ENCODE measurements at places on chromosomes 6 and 20.

DNA sequence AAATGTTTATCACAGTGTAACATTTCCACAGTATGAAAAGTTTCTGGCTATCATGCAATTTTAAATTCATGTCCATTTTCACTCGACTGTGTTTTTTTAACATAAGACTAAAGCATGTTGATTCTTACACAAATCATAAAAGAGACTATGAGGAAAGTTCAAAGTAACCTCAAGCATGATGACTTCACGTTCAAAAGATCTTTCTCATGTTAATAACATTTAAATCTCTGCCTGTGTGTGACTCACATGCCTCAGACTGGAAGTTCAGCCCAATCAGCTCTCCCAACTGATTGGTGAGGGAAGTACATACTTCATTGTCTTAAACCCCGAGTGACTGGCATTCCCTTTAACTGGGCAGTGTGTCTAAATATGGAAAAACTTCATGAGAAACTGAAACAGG lies 37.4 kb downstream of the ATXN1 start:
- DNase-seq: no peak

- no peak for DNase-seq
Measured at GRCh38 chr6:152634773-152635172, 2.4 kb downstream of the SYNE1 start.

DNA sequence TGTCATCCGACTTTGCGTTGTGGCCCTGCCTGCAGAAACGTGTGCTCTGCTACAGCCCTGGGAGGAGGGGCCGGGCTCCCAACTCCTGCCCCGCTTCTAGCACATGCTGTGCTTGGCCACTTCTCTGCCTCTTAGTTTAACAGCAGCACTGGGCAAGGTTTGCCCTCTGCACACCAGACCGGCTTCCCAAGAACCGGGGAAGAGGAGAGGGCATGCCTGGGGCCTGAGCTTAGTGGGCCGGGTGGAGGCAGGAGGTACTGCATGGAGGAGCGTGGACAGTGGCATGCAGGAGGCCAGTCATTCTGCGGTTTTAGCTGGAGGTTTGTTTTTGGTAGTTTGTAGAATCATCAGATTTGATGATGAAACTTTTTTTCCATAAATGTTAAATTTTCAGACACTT lies 45.5 kb downstream of the CEP43 start:
- DNase-seq: no peak

DNA sequence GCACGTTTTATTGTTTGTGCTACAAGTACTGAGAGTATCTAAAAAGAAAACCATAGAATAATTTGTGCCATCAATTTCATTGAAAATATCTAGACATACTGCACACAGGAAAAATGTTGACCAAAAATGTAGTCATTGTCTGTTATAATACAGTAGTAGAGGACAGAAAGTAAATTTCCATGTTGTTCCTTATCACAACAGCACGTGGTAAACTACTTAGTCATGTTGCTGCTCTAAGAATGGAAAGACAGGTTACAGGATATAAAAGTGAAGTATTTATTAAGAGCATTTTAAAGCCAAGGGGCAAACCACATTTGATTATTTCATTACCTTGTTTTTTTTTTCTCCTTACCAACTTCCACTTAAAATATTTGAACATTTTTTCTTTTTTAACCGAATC lies 89.0 kb upstream of the CEP85L start:
- no peak for DNase-seq

DNA sequence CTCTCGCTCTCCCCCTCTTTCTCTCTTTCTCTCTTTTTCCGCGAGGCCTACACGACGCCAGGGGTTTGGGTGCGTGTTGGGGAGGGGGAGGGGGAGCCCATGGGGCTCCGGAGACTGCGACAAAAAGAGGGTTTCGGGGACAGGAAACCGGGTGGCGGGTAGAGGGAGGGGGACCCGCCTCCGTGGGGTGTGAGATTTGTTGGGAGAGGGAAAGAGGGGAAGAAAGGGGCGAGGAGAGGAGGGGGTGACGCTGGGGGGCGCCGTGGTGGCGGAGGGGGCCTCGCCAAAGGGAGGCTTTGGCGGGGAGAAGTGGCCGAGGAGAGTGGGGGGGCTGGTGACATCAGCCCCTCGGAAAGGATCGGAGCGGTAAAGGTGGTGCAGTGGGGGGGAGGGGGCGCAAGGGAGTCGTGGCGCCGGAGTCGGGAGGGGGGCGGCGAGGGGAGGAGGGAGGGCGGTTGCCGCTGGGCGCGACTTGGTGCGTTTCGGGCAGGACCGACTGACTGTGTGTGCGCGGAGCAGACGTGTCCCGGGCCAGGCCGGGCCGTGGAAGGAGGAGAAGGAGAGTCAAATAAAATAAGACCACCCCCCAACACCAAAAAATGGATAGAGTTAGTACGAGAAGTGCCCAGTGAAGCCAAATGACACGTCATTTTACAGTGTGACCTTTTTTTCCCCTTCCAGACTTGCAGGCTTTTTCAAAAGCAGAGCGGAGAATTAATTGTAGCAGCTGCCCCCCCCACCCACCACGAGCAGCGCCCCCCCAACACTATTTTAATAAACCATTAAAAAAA lies 39.8 kb downstream of the GNAS start:
- peak; percentile 78 for DNase-seq

DNA sequence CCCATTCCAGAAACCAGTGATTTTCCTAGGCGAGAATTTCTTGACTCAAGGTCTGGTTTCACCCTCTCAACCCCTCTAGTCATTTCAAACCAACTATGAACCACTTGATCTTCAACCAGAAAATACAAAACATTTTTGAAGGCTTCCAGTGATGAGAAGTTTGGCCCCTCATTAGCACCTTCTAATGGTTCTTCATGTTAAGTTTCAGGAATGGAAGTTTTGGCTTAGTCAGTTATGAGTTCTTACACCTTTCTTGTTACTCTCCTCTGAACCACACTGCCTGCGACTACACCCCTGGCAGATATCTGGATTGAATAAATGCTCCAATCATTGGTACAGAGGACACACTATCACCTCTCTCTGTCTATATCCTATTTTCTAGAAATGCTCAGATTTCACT lies 67.2 kb downstream of the GJA10 start:
- no peak for DNase-seq

- DNase-seq: no peak
Measured at GRCh38 chr20:35726842-35727711, 15.0 kb downstream of the RBM39 start.

- DNase-seq: peak; percentile 45
Measured at GRCh38 chr6:23659125-23659524, 466.9 kb upstream of the NRSN1 start.

DNA sequence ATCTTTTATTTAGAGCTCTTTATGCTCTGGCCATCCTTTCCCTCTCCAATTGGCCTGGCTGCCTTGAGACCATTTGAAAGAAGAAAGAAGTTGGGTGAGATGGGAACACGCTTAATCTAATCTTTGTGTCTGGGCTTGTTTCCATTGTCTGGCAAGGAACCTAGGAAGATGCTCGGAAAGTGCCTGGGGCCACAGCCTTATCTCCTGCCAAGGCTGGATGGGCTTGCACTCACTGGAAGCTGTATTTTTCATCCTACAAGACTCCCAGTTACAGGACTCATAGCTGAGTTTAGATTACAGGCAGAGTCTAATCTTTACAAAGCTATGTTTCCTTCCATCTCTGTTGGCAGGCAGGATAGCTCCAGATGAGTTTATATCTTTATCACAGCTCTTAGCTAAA lies 33.1 kb upstream of the CDYL start:
- no peak for DNase-seq

DNA sequence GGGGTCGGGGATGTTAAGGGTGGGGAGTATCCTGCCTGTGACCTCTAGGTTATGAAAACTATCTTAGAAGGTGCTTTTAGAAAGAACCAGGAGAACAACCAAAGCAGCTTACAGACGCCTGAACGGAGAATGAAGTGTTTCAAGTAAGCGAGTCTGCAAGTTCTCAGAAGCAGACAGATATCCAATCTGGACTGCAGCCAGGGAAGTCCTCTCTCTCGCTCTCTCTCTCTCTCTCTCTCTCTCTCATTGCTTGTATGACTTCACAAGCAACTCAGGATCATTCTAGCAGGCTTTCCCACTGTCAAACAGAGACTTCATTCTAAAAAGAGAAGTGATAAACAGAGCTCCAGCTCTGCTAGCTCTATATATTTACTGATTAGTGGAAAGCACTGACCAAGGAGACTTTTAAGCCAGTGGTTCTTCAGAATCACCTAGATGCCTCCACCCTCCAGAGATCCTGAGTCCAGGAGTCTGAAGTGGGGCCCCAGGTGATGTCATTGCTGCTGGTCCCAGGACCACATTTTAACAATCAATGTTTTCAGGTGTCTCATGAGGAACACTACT lies 6.0 kb downstream of the TCF21 start:
- no peak for DNase-seq

DNA sequence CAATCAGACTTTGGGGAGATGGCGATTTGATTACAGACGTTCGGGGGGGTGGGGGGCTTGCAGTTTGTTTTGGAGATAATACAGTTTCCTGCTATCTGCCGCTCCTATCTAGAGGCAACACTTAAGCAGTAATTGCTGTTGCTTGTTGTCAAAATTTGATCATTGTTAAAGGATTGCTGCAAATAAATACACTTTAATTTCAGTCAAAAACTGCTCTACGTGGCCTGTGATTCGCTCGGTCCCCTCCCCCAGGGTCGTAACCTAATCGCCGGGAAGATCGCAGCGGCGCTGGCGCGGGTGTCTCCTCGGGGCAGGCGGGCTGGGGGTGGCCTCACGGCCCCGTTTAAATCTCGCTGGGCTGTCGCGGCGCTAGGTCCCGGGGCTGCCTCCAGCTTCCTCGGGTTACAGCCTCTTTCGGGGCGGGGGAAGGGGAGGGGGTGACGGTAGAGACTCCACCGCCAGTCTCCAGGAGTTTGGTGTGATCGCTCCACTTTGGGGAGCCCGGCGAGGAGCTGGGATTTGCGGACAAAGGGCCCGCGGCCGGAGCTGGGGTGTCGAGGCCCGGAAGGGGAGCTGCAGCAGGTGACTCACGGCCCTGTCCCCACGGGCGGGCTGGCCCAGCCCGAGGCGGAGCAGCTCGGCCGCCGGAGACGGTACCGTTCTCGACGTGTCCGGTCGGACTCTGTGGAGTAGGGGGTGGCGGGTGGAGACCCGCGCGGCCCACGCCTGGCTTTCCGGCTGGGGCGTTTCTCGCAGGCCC lies 4.2 kb downstream of the FOXC1 start:
- DNase-seq: peak; percentile 83

- DNase-seq: peak; percentile 47
Measured at GRCh38 chr20:62816031-62816883, 593 bp upstream of the COL9A3 start.

DNA sequence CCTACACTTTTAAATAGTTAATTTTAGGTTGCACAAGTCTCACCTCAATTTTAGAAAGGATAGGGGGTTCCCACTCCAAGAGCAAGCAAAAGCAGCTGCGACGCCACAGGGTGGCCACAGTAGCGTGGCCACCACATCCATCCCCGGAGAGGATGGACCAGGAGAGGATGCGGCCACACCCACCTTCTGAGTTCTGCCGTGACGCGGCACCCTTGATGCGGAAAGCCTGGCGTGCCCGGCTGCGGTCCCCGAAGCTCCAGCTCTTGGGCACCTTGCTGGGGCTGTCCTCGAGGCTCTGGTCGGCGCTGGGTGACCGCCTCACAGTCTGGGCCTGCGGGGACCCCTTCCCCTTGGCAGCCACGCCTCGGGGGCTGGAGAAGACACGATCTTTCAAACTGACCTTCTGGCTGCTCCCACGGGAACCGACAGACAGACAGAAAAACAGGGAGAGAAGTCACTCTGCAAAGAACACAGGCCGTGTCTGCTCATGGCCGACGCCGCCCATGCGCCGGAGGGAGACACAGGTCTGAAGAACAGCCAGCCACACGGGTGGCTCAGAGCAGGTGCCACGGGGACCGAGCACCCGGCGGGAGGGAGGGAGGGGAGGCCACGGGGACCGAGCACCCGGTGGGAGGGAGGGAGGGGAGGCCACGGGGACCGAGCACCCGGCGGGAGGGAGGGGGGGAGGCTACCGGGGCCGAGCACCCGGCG lies 53.7 kb upstream of the CHRNA4 start:
- DNase-seq: no peak

DNA sequence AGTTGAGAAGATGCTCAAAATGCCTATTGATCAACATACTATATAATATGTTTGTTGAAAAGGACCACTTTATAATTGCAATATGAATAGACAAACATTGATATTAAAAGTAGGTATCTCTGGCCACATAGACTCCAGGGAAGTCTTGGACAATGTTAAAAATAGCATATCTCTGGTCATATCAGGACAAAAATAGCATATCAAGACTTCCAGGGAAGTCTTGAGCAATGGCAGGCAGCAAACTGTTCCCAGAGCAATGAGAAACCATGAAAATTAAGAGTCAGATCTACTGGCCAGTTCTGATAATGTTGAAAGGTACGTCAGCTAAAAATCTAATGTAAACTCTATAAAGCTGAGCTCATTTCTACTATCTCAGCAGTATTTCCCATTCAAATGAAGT lies 1130.3 kb upstream of the CITED2 start:
- no peak for DNase-seq

GRCh38 chr20:10304471-10305046 lies 85.9 kb downstream of the SNAP25 start:
- no peak for DNase-seq

- no peak for DNase-seq
Measured at GRCh38 chr6:53325785-53326184, 23.0 kb downstream of the ELOVL5 start.

GRCh38 chr6:98924647-98925046 lies 23.1 kb downstream of the FBXL4 start:
- no peak for DNase-seq

- no peak for DNase-seq
Measured at GRCh38 chr20:48421547-48421946, 406.3 kb downstream of the PREX1 start.

DNA sequence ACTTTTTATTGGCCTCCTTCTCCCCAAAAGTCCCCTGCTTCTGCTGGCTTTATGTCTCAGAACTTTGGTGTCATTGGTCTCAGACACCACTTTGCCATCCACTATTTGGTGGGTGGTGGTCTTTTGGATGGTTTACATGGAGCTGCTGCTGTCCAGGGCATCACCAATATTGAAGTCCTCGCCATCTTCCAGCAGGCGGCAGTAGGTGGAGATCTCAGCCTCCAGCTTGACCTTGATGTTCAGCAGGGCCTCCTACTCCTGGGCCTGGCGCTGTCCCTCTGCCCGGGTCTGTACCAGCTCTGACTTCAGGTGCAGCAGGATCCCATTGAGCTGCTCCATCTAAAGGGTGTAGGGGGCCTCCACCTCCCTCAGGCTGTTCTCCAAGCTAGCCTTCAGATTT lies 148.4 kb upstream of the FOXA2 start:
- DNase-seq: no peak

GRCh38 chr20:25218492-25218891 lies 23.0 kb downstream of the ENTPD6 start:
- no peak for DNase-seq

- no peak for DNase-seq
Measured at GRCh38 chr6:53982366-53983050, 128.7 kb upstream of the MLIP start.

GRCh38 chr6:121686611-121687023 lies 251.2 kb downstream of the GJA1 start:
- no peak for DNase-seq

DNA sequence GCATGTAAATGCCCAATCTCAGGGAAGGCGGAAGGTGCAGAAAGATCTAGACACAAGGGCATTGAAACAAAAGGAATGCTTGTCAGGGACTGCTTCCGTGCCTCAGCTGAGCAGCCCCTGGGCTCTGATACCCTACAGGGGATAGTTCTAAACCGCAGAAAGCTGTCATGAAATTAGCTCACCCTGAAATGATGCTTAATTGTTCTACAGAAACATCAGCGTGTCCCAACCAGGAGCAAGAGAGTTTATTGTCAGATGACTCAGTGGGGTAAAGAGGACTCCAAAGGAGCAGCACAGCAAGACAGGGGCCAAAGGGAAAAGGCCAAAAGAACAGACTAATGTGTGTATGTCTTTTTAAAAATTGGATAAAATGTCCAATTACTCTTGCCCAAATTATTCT lies 258.4 kb upstream of the JARID2 start:
- DNase-seq: no peak

GRCh38 chr6:137791281-137792159 lies 75.5 kb upstream of the TNFAIP3 start:
- no peak for DNase-seq
